ENCODE measurements at places on chromosomes 3 and 15.
A peak's percentile ranks its signal among the peaks of the same experiment; 100 is the strongest.

DNA sequence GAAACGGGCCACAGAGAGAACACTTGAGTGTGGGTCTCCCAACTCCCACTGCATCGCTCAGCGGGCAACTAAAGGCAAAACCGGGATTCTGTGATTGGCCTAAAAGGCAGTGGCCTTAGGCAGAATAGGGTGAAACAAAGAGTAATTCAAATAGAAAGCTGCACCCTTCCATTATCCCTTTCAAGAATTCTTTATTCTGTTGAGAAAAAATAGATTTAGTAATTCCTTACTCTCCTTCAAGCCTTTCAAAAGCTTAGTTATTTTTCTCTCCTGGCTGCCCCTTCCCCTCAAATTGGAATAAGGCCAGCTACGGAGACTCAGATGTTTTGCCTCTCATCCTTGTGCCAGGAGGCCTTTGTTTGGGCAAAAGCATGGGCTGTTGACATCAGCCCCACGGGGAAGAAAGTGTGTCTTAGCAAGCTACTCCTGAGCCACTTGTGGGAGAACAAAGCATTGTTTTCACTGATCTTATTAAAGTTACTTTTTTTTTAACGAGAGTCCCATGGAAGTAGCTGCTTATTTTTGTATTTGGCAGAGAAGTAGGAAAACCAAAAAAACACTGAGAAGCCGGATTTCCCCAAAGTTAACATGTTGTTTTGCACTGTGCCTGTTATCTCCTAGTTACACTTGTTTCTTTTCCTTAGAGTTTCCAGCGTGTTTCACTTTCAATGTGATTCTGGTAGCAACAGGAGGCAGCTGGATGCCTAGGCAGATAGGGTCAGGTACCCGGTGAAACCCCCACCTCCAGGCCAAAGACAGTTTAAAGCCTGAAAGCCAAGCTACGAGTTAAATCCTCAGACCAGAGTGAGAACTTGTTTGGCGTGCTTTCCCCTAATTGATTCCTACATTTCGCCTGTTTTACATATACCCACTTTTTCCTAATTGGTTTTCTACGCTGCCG, 2.2 kb downstream of the ST6GAL1 start:
- DNase-seq, result no peak

DNA sequence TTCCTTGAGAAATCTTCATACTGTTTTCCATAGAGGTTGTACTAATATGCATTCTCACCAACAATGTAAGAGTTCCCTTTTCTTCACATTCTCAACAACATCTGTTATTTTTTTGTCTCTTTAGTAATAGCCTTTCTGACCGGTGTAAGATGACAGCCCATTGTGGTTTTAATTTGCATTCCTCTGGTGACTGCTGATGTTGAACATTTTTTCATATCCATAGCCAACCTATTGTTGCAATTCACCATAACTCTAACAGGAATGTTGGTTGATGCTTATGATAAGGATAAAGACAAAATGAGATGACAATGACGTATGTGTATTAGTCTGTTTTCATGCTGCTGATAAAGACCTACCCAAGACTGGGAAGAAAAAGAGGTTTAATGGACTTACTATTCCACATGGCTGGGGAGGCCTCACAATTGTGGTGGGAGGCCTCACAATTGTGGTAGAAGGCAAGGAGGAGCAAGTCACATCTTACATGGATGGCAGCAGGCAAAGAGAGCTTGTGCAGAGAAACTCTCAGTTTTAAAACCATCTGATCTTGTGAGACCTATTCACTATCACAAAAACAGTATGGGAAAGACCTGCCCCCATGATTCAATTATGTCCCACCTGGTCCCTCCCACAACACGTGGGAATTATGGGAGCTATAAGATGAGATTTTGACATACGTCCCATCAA, 37.6 kb upstream of the RHCG start:
- DNase-seq, result peak; percentile 10

DNA sequence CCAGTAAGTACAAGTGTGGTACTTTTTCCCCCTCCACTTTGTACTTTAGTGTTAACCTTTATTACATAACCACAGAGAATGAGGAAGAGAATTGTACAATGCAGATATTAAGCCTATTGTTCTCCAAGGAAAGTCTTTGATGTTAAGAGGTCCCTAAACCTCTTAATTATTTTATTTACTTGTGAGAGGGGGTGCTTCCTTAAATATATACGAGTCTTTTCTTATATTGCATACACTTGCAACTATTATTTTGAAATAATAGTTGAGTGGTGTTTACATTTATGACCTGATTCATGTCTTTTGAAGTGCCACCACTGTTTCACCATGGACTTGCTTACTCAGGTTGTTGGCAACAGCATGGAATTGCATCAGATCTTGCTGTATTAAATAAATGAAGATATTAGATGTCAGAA, 10.1 kb downstream of the USP3 start:
- peak; percentile 54 for DNase-seq

DNA sequence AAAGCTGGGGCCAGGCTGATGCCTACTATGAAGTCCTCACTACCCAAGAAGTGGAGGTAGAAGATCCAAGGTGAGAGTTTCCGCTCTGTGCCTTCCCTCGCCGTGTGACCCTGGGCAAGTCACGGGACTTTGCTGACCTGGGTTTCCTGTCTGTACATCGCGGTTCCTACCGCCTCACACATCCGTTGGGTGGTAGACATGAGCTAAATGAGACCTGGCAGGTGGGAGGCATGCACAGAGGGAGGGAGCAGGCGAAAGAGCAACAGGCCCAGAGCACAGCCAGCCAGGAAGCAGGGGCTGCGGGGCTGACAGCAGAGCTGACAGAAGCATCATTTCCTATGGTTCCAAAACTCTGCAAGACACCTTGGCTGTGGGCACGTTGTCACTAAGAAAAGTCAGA, 157.3 kb upstream of the BHLHE40 start:
- no peak for DNase-seq

DNA sequence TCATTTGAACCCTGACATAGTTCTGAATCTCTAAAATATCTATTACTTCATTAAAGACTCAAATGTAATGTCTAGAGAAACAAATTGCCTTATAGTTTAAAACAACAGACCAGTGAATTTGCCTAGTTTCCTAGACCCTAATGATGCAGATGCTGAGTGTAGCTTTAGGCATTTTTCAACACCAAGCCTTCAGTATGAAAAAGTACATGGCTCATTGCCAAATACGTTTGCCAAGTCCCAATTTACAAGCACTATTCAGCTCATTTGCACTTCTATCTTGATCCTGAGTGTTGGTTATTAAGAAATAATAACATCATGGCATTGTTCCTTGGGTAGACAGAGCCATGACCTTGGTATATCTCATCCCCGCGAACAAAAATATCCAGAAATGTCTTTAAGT, 46.8 kb downstream of the EOMES start:
- DNase-seq, result no peak

DNA sequence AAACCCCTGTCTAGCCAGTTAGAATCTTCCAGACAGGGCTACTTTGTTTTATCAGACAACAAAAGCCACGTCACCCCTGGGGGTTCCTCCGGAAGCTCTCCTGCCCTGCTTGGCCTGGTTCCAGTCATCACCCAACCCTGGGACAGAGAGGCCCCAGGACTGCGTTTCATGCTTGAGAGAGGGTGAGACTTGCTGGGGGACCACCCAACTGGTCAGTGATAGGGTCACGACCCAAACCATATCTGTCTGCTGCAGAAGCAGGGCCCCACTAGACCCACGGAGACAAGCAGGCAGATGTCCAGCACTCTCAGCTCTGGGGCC, 1.2 kb downstream of the NT5DC2 start:
- peak; percentile 37 for DNase-seq

- no peak for DNase-seq
Observed at GRCh38 chr3:105409364-105409763, 42.7 kb downstream of the ALCAM start.

GRCh38 chr15:42911058-42911592, 9.5 kb downstream of the TTBK2 start:
- no peak for DNase-seq

GRCh38 chr15:84822653-84823281, 5.6 kb downstream of the ALPK3 start:
- no peak for DNase-seq

DNA sequence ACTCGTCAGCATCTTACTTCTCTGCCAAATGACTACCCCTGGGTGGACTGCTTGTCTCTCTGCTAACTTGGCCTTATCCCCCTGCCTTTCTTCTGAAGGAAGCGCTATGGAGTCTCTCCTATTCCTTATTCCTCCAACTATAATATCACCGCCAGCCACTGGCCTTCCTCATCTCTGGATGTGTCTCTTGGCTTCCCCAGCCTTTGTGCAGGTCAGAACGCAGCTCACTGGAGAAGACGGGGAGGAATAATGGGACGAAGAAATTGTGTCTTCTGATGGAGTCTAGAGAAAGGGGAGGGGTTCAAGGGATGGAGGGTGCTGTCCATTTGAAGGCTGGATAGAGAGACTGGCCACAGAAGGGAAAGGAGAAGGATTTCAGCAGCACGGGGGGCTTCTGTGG, 16.9 kb downstream of the ITGA11 start:
- DNase-seq, result no peak

- peak; percentile 23 for DNase-seq
Observed at GRCh38 chr3:194322678-194323211, 28.4 kb downstream of the CPN2 start.

DNA sequence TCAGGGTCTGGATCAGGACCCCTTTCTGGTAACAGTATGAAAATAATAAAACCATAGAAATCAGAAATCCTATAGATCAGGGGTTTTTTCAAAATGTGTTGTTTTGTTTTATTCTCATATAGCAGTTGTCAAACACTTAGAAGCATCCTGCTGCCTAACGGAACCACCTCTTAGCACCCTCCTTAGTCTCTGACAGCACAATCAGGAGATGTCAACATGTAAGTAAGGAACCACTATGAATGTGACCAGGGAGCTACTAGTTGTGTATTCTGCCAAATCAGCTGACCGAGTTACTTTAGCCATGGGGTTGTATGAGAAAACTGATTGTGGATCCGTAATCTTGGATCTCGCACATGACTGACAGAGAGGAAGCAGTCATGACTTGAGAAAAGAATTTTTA, 22.2 kb downstream of the CCDC39 start:
- no peak for DNase-seq

DNA sequence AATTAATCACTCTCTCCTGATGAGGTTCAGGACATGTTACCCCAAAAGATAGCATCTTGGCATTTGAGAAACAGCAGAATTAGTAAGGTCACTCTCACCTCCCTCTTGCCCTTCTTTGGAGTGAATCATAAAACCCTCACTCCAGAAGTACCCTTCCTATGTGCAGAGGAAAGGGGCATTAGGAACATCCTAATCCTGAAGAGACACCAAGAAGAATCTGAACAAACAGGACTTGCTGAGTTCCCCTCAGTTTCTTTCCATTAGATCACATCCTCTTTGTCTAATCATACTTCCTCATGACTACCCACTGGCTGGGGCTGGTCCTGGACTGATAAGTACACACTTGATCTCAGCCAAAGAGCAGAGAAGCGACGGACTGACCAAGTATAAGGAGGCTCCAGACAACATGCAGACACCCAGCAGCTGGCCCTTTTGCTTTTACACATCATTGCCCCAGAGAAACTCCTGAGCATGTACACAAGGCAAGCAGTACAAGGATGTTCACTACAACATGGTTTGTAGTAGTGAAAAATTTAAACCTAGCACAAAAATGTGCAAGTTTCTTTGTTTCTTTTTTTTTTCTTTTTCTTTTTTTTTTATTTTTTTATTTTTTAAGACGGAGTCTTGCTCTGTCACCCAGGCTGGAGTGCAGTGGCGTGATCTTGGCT, 15.0 kb upstream of the TM6SF1 start:
- peak; percentile 88 for DNase-seq

DNA sequence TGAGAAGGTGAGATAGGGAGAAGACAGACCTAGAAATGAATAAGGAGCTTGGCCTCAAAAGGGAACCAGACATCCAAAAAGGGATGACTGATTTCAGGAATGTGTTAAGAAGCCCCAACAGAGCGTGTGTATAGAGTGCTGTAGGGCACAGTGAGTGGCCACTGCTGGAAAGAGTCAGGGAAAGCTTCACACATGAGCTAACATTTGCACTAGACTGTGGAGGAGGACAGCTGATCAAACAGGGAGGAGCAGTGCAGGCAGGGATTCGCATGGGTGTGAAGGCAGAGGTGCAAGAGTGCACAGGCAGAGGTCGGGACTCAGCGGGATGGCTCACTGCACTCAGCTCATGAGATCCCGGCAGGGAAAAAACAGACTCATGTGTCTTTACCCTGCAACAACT, 61.8 kb downstream of the NPTN start:
- DNase-seq, result no peak

DNA sequence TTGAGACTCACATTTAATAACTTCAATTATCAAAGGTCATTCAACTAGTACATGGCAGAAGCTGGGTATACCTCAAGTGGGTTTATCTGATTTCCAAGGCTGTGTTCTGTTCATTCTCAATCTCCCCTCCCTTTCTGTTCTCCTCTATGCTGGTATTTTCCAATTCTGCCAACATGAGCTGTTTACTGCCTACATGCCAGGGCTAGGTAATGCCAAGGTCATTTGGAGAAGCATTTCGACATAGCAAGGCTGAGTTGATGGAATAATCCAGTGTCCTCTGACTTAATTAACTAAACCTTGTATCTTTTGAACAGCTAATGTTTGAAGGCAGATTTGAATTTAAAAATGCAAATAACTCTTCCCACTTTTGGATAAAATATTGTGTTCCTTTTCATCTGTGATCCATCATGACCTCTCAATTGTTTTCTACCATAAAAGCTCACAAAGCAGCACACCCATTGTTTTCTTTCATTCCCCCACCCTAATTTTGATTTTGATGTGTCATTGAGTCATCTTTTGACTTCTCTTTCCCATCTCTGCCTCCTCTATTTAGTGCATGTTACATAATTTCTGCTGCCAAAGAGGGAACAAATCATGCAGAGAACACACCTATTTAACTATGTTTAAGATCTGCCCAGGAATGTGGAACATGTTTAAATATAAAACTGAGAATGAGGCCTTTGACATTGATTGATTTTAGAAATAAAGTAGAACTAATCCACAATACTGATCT, 308.8 kb upstream of the NR2E3 start:
- no peak for DNase-seq

GRCh38 chr3:102132370-102132769, 283.1 kb downstream of the NFKBIZ start:
- DNase-seq, result no peak

- DNase-seq, result no peak
Observed at GRCh38 chr3:172156586-172156955, 117.2 kb downstream of the FNDC3B start.

- peak; percentile 88 for DNase-seq
Observed at GRCh38 chr3:187011915-187012314, 81.6 kb downstream of the ST6GAL1 start.

- peak; percentile 49 for DNase-seq
Observed at GRCh38 chr3:42979044-42979972, at the start of gene GASK1A. GASK1A (plus strand) TSS chr3:42979311; CDS start chr3:42979643, 332 bp downstream.

DNA sequence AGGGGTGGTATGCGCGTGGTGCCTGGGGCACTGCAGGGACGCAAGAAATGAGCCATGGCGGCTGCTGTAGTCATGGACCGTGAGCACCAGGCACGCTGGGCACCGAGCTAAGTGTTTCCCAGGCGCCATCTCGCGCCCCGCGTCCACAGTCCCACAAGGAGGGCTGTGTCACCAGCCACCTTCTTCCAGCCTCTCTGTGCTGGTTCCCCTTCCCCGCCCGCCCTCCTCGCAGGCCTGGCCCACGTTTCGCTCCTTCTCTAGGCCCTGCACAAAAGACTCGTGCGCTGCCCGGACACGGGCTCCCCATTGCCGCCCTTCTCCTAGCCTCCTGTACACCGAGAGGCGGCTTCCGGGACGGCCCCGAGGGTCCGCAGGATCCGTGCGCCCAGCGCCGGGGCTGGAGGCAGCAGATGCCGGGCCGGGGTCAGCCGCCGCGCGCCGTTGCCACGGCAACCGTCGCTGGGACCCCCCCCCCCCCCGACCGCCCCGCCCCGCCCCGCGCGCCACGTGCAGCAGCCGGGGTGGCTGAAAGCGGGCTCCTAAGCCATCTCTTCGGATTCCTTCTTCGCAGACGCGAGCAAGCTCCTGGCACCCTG, 113.4 kb downstream of the SRGAP3 start:
- DNase-seq, result no peak

Measured in MV-4-11 (cell line).